ENCODE measurements at places on chromosomes 5 and 9.

DNA sequence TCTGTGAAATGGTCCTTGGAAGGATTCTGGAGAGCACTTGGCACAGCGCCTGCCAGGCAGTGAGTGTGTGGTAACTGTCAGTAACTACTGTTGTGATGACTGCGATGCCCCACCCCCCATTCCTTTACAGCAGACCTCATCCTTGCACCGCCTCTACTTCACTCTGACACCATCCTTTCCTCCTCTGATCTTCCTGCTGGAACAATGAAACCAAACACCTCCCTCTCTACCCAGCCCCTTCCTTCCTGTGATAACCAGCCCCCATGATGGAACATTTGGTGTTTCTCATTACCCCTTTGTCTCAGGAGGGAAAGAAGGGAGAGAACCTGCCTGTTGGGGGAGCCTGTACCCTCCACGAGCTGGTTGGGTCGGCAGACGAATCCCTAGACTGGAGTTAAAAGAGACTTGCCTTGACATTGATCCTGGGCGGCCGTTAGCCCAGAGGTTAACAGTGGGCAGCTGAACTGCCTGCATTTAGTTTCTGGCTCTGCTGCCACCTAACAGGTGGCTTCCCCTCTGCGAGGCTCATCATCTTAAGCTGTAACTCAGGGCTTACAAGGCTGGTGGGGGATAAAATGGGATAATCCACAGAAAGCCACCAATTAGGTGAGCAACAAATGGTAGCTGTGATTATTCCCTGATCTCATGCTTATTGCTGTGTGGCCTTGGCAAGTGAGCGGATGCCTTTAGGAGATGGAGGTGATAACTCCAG lies 34.2 kb upstream of the GRPEL2 start:
- DNase-seq = no peak

DNA sequence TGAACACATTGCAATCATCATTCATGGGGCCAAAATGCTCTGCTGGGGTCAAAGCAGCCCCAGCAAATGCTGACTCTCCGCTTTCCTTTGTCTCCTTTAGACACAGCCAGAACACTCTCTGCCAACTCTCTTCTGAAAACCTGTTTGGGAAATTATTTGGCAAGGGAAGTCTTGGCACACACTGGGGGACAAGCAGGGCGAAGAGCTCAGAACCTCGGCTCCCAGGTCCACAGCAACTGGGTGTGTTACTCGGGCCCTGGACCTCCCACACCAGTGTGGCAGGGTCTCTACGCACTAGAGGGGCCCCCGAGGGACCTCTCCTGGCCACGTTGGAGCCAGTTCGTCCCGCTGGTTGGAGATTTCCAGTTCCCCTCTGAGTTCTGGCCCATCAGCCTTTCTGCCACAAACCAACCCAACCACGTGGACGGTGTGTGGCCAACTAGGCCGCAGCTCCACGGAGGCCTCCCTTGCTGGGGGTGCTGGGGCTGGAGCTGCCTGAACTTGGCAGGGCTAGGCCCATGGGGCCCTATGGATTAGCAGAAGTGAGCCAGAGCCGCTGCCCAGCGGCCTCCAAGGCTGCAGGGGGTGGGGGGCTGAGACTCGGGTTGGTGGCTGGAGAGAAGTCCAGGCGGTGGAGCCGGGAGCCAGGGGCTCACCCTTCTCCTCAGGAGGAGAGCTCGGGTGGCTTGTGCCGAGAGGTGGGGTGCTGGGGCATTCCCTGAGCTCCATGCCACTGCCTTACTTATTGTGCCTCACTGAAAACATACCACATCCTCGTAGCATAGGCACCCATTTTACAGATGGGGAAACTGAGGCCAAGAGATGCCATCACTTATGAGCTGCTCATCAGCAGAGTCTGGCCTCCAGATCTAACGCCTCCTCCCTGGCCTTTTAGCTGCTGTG lies 46.8 kb upstream of the RNU6ATAC start:
- DNase-seq = no peak

DNA sequence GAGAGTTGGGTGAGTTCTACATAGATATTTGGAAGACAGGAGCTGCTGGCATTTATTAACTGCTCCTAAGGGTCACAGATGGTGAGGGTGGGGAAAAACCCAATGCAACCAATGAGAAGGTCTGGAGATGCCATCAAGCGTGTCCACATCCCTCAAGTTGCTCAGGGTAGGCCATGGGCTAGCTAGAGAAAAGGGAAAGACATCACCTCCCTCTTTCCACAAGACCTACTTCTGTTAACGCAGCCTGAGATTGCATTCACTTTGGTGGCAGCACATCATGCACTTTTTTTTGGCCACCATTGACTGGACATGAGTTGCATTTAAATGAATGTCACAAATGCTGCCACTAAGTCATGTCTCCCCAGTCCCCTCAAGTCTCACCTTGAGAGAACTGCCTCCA lies 71.4 kb downstream of the ARHGEF37 start:
- no peak for DNase-seq

GRCh38 chr5:41277476-41278245 lies 64.3 kb upstream of the C6 start:
- DNase-seq = no peak

DNA sequence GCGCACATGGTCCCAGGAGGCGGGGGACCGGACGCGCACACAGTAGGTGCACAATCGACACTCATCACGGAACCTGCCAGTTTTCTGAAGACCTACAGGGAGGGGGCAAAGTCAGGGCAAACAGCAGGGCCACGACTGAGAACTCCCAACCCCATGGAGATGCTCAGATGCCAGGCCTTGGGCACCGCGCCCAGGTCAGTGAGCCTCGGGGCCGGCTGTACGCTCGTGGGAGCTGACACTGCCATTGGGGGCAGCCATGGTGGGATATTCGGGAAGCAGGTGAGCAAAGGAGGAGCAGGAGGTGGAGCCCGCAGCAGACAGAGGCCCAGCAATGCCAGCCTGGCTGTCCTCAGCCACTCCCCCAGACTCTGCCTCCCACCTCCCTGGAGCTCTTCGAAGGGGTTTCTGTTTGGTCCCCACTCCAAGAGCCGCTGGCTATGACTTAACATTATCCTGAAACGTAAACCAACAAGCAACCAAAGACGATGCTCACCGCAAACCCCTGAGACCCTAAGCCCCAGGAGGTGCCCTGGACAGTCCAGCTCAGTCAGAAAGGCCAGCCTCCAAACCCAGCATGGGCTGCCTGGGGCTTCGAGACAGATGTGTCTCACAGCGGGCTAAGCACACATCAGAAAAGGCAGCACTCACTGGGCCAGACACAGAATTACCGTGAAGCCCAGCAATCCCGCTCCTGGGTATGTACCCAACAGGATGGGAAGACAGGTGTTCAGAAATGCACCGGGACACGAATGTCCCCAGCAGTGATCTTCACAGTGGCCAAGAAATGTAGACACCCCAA lies 78.4 kb downstream of the VAV2 start:
- no peak for DNase-seq

GRCh38 chr9:2132484-2133082 lies 117.4 kb downstream of the SMARCA2 start:
- DNase-seq = no peak

DNA sequence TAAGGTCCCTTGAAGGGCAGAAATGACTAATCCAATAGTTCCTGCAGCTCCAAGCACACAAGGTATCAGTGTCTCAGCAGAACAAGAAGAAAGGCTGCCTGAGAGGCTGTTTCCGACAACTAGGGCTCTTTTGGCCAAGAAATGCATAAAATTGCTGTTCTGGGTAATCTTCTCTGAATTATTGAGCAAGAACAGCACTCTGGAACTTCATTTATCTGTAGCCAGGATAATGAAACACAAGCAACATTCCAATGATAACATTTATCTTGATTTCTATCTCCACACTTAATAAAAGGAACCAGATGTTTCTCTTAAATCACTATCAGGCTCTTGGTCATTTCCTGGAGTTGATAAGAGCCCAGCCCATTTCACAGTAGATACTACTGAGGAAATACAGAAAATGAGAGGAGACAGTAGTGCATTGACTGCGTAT lies 17.0 kb upstream of the AUH start:
- no peak for DNase-seq

DNA sequence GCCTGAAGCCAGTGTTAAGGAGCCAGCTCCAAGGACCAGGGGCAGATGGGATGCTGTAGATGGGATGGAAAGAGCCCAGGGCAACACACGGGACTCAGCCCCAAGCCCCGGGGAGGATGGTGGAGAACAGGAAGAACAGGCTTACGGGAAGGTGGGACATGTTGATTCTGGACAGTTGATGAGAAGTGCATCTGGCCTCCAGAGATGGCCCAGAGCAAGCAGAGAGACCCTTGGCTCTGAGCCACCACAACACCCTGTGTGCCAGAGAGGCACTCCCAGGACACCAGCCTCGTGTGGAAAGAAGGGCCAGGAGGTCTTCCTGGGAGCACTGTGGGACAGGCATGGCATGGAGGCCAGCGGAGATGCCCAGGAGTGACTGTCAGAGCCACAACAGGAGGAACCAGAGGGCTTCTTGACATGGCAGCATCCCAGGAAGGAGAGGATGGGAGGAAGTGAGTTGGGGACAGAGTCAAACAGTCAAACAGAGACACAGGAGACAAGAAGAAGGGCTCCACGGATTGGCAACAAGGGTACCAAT lies 156.3 kb upstream of the MVB12B start:
- no peak for DNase-seq

- DNase-seq = no peak
These were observed 2.4 kb upstream of the UHRF2 start for GRCh38 chr9:6410633-6411032.

GRCh38 chr5:138463419-138464007 lies 1.8 kb upstream of the EGR1 start:
- no peak for DNase-seq

- no peak for DNase-seq
These were observed 25.5 kb upstream of the IER5L start for GRCh38 chr9:129203556-129203909.

- no peak for DNase-seq
These were observed 119.3 kb downstream of the NR2F1-AS1 start for GRCh38 chr5:93461756-93462155.

- no peak for DNase-seq
These were observed 192.4 kb downstream of the ACTL7B start for GRCh38 chr9:108663422-108663821.

GRCh38 chr9:87613265-87614111 lies 112.4 kb upstream of the CTSL start:
- DNase-seq = no peak

GRCh38 chr9:31119890-31120454 lies 1264.5 kb upstream of the ACO1 start:
- DNase-seq = peak; percentile 15

DNA sequence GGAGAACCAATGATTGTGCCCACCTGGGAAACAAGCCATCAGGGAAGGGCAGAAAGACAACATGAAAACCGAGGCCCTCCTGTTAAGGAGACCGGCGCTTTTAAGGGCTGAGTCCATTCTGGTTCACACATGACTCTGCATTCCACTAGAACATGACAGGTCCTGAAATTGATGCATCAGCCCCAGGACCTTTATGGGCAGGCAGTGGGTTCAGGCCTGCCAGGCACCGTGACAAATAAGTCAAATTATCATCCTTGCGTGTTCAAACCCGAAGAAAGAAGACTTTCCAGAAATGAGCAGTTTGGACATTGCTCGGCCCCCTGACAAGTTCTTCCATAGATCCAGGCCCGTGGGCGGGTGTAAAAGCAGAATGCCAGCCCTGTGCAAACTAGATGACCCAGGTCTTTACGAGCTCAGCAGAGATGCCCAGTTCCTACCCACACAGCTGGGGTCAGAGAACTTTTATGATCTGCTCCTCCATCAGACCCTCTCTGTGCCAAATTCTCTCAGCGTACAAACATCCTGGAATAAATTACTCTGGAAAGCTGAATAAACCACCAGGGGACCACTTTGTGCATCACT lies 295.5 kb upstream of the WWC1 start:
- no peak for DNase-seq

GRCh38 chr5:149794041-149794440 lies 63.9 kb downstream of the PPARGC1B start:
- no peak for DNase-seq

- DNase-seq = no peak
These were observed 19.1 kb upstream of the EDIL3 start for GRCh38 chr5:84403773-84404172.

DNA sequence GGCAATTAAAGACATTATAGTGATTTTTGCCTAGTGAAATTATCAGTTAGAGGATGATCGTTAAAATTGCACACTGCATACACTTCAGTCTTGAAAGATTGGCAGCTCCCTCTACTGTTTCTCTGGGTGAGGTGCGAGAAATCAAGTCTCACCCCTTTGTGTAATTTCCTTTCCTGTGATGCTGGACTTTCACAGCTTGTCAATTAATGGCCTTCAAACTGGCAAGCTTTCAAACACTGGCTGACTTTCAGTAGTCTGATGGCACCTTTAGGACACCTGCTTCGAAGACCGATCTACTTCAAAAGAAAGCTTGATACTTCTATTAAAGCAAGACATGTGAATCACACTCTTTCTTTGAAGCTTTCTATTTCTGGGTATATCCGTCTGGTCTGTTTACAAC lies 706.7 kb upstream of the PTPRD start:
- no peak for DNase-seq

DNA sequence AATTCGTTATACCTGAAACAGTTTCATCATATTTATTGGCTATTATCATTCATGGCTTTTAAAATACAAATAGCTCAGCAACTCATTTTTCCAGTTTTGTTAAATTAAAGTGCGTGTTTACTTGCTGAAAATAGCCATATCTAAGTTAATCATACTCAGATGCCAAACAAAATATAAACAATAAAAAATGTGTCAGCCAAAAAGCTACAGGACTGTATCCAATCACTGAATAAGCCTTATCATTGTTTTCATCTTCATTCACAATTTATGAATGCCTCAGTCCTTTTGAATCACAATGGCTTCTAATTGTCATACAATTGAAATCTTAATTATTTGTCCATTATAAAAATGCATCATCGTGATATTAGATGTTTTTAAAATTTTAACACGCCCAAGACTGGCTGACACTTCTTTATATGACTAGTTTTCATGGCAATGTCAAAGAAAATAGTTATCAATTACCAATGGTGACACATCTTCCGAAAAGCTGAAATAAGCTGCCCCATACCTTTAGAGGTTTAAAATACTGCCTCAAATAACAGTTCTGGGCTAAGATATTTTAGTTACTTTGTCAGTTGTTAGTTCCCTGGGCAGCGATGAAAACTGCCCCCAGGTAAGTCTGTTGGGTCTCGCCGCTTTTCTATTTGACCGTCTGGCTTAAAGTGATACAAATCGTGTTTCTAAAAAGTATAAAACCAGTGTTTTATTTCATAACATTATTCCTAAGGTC lies 1.8 kb downstream of the NFIB start:
- DNase-seq = no peak

GRCh38 chr9:111839387-111839786 lies 44.6 kb upstream of the SHOC1 start:
- peak; percentile 44 for DNase-seq

- no peak for DNase-seq
These were observed 34.3 kb upstream of the CAST start for GRCh38 chr5:96627792-96628398.

DNA sequence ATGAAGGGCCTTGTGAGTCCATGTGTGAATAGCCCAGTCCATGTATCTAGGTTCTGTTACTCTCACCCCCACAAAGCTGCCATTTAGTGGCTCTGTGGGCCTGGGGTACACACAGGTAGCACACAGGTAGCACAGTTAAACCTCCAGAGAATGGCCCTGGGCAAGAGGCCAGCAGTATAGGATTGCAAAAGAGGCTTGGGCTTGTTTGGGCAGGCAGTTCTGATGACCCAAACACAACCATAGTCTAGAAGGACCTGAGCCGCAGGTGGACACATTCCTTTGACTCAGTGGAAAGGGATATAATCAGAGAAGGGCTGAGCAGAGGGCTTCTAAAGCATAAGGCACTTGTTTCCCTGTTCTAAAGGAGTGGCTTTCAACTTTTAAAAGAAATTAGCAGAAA lies 326.8 kb upstream of the SGCD start:
- DNase-seq = no peak

GRCh38 chr9:6656614-6657300 lies 11.2 kb upstream of the GLDC start:
- DNase-seq = no peak
